ENCODE measurements at places on chromosomes 4 and X. TPM values are rescaled to one million over a fixed set of nuclear protein-coding genes. Genes with fewer than 3 reads are reported as not detected.

DNA sequence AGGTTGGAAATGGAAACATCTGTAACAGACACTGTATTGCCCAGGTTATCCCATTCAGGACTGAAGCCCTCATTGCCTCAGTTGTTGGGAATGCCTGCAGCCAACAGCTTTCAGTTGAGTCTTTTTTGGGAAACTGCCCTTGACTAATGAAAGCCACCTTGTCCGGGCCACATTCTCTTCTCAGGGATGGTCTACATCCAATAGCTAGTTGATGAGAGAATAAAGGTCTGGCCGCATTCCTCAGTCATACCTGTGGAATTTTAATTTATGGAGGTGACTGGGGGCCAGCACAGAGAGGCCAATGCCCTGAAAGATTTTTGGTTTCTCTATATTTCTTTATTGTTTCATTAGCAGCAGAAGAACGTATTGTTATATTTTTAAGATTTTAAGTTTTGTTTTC, 147.6 kb upstream of the MSX1 start:
- no peak for DNase-seq

DNA sequence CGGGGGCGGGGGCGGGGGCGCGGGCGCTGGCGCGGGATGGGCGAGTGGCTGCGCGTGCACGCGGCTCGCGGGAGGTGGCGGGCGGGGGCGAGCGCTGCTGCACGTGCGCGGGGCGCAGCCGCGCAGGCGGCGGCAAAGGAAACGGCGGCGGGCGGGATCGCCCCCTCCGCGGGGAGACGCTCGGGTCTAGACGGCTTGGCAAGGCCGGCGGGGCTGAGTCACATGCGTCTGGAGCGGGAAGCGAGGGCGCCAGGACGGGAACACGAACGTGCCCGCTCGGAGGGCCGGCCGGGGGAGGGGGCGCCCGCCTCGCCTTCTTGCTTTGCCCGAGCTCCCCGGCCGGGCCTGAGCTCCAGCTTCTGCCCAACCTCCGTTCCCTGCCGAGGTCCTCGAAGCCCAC, 4.3 kb upstream of the HAUS7 start:
- DNase-seq = no peak

DNA sequence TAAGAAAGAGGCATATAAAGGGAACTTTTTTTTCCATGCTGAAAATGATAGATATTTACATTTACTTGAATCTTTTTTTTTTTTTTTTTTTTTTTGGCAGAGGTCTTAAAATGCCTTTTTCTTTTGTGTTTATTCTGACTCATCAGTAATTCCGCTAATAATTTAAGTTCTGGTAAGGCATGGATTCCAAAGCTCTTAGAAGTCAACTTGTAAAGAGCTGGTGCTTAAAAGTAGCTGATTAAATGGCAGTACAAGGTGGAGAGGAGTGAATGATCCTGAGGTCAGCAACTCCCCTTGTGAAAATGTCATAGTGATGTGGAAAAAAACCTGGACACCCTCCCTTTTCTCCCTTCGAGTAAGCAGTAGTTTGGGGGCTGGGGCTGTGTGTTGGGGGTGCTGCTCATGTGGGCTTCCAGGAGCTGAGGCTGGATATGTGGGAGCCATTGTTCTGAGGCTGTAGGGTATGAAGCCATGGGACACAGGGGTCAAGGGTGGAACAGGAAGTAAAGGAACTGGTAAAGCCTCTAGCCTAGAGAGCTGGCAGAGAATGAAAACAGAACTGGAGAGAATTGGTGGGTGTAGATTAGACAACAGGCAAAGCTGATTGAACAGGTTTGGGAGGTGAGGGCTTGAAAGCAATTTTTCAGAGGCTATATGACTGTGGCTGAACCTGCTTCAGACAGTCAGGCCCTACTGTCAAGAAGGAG, 41.0 kb upstream of the PITX2 start:
- no peak for DNase-seq

Gene HHIP
- 2.5 TPM for polyA plus RNA-seq

- DNase-seq = no peak
Measured at GRCh38 chr4:1361431-1361830, 14.4 kb downstream of the UVSSA start.

Gene TRMT10A
- 14.4 TPM for polyA plus RNA-seq

DNA sequence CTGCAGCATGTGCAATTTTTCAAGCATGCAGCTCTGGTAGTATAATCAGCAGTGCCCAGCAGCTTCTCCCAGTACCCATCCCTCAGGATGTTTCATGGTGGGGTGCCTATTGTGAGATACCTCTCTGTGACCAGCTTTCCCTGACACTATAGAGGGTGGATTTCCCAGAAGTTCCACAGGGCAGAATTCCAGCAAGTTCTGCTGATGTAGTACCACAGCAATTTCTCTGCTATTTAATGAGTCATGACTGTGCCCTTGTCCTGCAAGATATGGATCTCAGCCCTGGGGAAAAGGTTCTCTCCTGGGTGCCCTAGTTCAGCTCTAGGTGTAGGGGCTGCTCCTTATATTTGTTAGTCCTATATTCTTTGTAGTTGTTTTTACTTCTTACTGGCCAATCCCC, 174.8 kb downstream of the ENOX2 start:
- DNase-seq = no peak

DNA sequence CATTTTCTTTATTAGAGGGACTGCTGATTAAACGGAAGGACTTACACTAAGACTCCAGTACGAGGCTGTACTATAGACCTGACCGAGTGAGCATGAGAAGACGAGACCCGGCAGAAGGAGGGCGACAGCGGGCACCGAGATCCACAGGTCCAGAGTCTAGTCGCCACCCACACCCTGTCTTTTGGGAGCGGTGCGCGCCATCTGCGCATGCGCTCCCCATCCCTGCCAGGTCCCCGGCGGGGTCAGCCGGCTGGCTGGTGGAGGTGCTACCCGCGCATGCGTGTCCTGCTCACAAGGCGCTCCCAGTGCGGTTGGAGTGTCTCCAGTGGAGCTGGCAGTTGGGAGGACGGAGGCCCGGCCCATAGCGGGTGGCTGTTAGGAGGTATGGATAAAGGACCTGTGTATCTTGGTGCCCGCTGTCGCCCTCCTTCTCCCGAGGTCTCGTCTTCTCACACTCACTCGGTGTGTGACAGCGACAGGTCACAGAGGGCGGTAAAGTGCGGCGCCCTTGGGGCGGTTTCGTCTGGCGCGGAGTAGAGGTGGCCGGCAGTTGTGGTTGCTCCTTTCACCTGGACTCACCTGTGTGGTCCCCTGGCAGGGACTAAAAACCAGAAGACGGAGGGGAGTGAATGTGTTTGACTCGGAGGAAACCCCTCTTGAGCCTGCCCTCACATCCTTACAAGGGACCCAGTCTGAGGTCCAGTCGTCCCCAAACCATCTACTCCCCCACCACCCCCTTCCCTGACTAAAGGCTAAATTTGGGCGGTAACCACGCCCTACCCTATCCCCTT, 7.6 kb upstream of the HSD17B10 start:
- no peak for DNase-seq

DNA sequence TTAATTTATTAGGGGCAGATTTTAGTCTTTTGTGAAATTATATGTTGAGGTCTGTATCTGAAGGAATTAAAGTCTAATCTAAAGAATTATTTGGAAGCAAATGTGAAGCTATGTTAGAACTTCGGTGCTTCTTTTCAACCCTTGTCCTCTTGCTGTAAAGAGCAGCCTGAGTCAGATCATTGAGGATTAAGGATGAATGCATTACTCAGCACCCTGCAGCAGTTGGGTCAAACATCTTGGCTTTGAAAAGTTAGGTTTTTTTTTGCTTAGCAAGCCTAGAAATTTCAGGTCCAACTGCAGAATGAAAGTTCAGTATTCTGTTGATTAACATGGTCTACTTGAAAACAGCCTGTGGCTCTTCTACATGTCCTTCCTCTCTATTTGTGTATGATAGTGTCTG, 57.6 kb downstream of the SLC4A4 start:
- DNase-seq = no peak

- DNase-seq = no peak
Measured at GRCh38 chr4:168707205-168707604, 210.4 kb downstream of the PALLD start.

DNA sequence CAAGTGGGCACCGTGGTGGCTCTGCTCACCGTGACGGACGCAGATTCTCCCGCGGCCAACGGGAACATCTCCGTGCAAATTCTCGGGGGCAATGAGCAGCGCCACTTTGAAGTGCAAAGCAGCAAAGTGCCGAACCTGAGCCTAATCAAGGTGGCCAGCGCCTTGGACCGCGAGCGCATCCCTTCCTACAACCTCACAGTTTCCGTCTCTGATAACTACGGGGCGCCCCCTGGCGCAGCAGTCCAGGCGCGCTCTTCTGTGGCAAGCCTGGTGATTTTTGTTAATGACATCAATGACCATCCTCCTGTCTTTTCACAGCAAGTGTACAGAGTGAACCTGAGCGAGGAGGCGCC, 2.7 kb downstream of the FAT4 start:
- DNase-seq = peak; percentile 53

GRCh38 chrX:68908071-68908470, 79.2 kb downstream of the EFNB1 start:
- no peak for DNase-seq

GRCh38 chr4:54668014-54668611, 10.4 kb downstream of the KIT start:
- no peak for DNase-seq

- DNase-seq = no peak
Measured at GRCh38 chr4:75046226-75046625, 113.3 kb downstream of the PARM1 start.

DNA sequence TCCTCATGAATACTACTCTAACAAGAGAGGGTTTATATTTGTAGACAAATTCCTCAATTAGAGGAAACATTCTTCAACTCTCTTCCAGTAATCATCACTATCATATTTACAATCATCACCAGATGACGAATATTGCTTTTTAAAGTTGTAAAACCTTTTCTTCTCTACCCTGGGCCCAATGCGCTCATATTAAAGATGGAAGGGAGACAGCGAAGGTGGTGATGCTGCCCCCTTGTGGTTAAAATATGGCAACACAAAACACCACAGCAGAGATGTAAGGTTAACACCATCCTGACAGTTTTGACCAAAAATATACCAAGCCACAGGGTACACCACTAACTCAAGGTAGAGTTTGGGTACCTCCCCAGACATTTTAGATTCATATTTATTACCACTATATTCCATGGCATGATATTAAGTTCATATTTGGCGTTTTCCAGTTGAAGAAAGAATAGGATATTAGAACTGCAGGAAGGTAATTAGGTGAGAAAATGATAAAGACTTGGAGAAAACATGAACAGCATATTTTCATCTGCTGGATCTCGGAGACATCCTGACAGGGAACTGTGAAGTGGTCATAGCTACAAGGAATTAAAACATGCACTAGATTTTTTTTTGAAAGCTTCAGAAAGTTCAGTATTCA, 72.8 kb downstream of the SLC9A7 start:
- no peak for DNase-seq
